ENCODE measurements at places on chromosomes 12 and 14.

DNA sequence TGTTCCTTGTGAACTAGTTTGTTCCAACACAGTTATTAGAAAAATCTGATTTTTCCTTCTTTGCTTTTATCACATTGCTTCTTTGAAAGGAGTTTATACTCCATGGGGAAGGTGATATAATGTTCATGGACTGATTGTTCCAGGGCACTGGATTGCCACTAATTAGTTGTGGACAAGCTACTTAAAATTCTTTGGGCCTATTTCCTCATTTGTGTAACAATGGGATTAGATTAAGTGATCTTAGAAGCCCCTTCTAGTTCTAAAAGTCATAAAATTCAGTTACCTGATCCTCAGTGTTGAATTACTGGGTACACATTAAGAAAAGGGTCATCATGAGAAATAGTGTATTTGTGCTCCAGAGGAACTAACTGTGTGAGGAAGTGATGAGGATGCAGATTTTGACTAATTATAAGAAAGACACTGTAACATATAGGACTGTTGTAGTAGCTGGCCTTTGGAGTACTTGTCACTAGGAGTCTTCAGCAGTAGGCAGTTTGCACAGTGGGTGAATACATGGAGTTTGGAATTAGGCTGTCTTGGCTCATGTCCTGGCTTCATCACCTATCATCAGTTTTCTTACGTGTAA, 82.2 kb downstream of the MIA2 start:
- no peak for DNase-seq

- no peak for DNase-seq
Measured at GRCh38 chr14:100783630-100784370, 42.1 kb upstream of the MEG3 start.

DNA sequence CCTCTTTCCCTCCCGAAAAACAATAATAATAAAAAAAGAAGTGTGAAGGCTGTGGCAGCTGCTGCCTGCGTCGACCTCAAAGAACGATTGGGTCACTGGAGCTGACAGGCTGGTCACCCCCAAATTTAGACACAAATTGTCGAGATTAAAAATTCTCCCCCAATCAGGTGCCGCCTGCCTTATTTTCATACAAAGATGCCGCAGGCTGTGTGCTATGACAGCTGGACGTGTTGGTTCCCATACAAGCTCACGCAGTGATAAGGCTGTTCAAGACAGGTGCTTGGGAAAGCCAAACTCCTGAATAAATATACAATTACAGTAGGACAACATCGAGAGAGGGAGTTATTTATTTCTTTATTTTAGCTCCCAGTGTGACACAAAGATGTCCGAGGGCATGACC, 1041.8 kb downstream of the VRK1 start:
- DNase-seq = no peak

DNA sequence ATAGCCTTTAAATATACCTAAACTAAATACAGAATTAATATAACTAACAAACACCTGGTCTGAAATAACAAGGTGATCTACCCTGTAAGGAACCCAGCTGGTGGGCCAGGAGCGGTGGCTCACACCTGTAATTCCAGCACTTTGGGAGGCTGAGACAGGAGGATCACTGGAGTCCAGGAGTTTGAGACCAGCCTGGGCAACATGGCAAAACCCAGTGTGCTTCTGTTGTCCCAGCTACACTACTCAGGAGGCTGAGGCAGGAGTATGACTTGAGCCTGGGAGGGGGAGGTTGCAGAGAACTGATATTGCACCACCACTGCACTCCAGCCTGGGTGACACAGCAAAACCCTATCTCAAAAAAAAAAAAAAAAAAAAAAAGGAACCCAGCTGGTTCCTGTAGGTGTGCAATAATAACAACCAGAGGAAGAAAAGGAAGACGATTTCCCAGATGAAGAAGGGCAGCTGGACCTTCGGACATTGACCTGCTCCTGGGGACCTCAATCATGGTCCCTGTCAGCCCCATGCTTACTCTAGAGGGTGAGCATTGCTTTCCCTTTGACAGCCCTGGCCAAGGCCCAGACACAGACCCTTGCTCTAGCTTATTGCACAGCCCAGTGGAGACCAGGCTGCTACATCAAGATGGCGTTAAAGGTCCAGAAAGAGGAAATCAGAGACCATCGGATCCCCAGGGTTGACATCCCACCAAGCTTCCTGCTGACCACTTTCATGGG, 5.4 kb downstream of the FOS start:
- no peak for DNase-seq

- no peak for DNase-seq
Measured at GRCh38 chr12:7145671-7146070, 15.5 kb downstream of the CLSTN3 start.

DNA sequence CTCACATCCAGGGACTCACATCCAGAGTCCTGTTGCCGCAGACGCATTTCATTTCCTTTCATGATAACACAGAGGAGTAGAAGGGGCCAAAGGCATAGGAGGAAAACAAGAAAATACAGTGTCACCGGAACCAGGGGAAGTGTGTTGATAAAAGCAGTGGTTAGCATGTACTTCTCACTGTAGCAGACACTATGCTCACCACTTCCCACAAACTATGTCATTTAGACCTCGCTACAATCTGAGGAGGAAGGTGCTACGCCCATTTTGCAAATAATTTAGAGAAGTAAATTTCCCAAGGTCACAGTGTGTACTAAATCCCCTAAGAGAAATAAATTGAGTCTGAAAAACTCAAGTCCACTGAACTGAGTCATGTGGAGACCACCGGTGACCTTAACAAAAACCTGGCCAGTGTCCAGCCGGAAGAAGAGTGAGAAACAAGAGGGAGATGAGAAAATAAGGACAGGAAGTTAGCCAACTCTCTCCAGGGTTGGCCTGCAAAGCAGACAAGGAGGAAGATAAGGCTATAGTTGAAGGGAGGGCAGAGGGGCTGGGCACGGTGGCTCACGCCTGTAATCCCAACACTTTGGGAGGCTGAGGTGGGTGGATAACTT, 25.8 kb upstream of the TMCC3 start:
- no peak for DNase-seq

DNA sequence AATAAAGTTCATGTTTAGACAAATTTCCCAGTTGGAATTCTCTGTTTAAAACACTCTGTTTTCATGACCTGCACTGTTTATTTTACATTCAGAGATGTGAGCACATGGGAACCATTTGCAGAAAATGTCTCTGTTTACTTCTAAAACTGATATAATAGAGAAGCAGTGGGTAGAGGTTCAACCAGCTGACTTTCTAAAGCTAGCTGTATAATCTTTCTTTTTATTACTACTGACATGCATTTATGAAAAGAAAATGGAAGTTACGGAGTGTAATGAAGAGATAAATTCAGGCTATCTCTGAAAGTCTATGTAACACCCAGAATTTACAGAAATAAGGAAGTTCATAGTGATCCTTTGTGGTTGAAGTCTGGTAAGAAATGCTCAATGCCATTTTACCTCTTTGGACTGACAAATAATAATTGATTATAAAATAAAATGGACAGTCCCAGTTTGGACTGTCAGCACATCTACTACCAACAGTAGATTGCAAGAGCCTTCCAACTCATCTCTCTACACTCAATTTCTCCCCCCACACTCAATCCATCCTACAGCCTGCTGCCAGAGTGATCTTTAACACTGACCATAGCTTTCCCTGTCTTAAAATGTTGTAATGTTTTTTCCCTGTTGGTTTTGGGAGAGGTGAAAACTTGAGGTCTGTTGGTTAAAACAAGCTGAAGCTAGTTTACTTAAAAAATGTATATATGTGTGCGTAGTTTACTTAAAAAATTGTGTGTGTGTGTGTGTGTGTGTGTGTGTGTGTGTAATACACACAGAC, 137.4 kb downstream of the AEBP2 start:
- DNase-seq = no peak

DNA sequence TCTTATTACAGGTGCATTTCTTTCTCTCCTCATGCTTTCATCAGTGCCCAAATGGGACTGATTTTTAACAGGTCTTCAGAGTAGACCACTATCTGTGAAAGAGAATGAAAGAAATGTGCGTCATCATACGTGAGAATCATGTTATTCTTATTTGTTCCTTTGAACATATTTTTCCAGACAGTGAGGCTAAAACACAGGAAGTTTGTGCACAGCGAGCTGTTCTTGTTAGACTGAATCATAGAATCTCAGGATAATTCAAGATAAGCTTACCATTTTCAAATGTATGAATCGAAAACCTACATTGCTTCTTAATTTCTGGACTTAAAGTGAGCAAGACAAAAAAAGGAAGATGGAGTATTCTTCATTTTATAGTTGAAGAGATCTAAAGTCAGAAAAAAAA, 383.1 kb downstream of the EGLN3 start:
- DNase-seq = no peak

DNA sequence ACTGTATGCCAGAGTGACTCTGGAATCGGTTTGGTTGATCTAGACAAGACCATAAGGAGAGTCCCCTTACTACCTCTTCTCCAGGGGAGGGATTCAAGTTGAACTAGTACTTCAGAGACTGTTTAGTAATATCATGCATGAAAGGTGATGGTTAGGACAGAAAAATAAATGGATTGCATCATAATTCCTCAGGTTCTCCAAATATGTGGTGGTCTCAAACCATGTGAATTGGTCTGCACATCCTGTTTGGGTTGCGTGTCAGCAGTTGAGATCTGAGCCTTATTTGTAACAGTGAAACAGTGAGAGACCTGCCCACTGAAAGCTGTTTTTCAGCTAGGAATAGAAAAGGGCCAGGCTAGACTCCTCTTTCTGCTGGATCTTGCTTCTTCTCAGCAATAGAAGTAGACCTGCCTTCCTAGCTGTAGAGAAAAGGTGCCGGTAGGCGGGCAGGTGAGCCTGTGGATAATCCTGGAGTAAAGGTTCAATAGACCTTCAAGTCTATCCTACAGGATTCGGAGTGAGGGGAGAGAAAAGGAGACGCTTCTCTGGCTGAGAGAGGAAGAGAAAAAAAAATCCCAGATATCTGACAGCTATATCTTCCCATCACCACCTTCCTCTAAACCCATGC, 258.5 kb upstream of the E2F7 start:
- no peak for DNase-seq

GRCh38 chr12:93773122-93773871, 96.1 kb downstream of the CRADD start:
- DNase-seq = peak; percentile 26

GRCh38 chr14:35932659-35933159, 106.6 kb downstream of the BRMS1L start:
- DNase-seq = peak; percentile 44

GRCh38 chr12:82383930-82384552, 25.7 kb downstream of the METTL25 start:
- DNase-seq = no peak
